ENCODE measurements at places on chromosomes 5 and 9.
A peak's percentile ranks its signal among the peaks of the same experiment; 100 is the strongest.

- DNase-seq = peak; percentile 31
Observed at GRCh38 chr5:72314571-72315172, 5.4 kb downstream of the MRPS27 start.

GRCh38 chr5:80864706-80865435 lies 95.3 kb upstream of the RASGRF2 start:
- DNase-seq = no peak

- no peak for DNase-seq
Observed at GRCh38 chr5:180720486-180720885, 19.4 kb downstream of the OR2Y1 start.

GRCh38 chr5:5572010-5572865 lies 149.8 kb downstream of the ICE1 start:
- DNase-seq = no peak

DNA sequence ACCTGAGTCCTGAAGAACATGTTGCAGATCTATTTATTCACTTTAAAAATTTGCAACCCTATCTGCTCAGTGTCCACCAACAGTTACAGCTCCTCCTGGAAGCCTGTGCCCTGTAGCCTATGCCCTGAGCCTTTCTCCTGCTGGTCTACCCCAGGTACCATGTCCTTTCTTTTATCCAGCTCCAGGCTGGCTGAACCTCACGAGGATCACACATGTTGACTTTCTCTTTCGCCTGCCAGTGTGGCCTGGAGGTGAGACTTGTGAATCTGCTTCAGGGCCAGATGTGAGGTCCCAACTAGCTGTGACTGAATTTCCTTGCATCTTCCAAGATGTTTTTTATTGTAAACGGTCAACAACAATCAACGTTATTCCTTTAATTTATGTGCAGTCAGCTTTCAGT lies 70.7 kb downstream of the GDNF start:
- DNase-seq = no peak

DNA sequence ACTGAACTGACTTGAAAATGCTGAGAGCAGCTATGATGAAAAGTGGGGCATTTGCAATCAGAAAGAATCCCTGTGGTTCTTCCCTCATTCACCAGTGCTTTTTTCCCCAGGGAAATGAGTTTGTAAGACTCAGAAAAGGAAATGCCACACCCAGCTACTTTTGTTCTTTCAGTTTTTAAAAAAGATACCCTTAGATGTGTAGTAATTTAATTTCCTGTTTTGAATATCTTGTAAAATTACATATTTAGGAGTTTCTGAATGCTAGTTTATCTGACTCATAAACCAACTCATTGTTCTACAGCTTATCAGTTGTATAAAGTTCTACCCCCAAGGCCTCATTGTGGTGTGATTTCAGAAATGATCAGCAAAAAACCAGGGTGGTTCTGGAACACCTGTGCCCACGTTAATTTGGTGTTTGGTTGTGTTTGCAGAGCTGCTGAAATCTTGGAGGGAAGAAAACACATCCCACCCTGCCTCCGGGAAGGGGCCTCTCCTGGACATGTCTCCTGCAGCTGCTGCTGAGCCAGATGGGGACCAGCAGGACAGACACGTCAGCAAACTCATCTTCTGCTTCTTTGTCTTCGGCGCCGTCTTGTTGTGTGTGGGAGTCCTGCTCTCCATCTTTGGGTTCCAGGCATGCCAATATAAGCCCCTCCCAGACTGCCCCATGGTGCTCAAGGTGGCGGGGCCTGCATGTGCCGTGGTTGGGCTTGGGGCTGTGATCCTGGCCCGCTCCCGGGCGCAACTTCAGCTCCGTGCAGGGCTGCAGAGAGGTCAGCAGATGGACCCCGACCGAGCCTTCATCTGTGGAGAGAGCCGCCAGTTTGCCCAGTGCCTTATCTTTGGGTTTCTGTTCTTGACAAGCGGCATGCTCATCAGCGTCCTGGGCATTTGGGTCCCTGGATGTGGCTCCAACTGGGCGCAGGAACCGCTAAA lies 2.8 kb downstream of the TMEM171 start:
- DNase-seq = no peak

- DNase-seq = no peak
Observed at GRCh38 chr9:70049672-70050271, 6.1 kb downstream of the MAMDC2 start.

DNA sequence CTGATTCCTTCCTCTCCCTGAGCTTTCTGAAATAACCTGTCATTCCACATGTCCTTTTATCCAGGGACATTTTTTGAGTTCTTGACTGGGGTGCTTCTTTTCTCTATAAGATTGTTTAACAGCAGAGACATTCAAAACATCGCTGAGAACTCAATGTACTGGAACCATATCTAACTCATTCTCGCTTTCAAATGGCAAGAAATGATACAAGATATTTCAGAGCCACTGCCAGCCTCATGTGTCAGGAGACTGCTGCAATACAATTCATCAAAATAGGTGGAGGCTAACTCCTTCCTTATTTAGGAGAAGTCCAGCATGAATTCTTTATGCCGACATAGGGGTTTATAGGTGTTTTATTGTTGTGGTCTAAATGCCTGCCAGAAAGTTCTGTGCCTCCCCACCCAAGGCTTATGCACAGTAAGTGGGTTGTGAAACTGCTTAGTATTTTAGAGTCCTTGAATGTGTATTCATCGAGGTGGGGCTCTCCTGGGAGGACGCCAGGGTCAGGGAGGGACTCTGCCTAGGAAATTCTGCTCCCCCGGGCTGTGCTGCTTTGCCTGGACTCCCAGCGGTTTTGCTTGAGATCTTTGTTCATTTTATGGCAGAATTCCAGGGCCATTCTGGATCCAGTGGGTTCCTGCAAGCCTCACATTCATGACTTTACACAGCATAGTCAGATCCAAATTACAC lies 53.9 kb downstream of the ZNF474 start:
- no peak for DNase-seq

DNA sequence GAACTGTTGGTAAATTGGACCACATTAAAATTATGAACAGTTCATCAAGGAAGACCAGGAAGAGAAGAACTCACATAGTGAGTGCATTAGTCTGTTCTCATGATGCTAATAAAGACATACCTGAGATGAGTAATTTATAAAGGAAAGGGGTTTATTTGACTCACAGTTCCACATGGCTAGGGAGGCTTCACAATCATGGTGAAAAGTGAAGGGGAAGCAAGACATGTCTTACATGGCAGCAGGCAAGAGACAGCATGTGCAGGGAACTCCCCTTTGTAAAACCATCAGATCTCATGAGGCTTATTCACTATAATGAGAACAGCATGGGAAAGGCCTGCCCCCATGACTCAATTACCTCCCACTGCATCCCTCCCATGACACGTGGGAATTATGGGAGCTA lies 135.9 kb upstream of the MAN2A1 start:
- no peak for DNase-seq

DNA sequence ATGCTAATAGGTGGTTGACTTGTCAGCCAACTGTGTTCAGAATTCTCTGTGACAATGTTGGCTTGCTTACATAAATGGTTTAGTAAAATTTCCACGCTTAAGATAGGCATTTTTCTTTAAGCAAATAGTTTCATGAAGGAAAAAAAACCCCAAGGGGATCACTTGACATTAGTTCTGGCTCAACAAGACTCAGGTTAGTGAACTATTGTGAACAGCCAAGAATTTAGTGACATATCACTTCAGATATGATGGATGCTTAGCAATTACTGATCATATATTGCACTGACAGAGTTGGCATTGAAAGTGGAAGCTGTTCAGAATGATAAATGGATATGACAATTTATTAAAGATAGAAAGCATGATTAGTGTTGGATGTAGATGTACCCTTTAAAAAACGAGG lies 218.5 kb downstream of the TMEM232 start:
- no peak for DNase-seq

DNA sequence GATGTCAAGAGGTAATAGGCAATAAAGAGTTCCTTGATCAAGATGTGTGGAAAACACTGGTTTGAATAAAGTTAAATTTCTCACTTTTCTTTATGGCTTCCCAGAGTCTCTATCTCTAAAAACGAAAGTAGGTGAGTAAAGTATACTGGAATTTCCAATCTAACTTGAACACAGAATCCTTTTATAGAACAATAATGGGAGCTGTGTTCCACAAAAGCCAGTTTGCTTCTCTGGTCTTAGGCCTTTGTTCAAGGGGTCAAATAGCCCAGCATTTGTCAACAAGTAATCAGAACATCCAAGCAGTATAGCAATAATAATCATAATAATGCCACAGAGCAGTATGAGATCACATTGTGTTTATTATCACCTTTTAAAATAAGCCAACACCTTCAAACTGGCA lies 20.2 kb downstream of the ATP10B start:
- DNase-seq = no peak

DNA sequence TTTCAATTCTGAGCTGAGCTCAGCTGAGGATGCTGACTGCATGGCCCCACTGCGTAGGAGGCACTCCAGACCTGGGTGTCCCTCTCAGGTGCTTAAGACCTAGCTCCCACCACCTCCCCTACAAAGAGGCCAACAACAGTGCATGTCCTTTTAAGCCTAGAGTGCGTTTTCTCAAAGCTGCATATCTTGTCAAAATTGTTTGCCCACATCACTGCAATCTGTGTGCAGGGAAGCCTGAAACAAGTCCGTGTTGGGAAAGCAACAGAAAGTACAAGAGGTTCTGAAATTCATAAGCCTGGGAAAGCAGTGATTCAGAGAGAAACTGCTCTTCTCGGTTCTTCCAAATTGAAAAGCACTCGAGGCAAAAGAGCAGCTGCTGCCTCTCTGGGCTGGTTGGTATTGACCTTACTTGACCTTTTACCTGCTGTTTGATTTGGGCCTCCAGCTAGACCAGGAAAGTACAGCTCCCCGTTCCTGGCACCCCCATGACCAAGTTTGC lies 238.4 kb downstream of the NR2F1-AS1 start:
- no peak for DNase-seq

DNA sequence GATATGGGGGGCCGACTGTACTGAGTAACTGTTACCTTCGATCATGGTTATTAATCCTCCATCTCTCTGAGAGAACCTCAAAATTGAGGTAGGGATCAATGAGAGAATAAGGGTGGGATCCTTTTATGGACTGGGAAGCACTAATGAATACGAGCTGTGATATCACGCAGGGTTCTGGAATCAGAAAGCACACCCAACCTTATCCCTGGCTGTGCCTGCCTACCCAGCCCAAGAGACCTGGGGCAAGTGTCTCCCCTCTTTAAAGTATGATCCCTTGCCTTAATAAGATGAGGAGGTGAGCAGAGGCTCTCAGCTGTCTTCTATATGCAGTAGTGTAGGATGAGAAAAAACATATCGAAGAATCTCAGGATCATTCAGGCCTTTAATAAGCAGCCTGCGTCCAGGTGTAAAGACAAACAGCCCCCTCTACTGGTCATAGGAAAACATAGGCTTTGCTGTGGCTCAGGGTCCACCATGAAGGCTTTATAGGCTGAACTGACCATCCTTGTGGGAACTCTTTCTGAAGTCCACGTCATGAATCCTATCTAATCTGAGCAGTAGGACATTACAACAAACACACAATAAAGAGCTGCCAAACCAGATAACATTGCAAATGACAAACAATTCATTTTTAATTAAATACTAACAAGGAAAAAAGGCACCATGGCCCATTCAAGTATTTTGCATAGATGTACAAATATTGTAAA lies 16.8 kb downstream of the NIPAL4 start:
- peak; percentile 54 for DNase-seq

Data from NCI-H1105 (cell line).